GM19239 (cell line): ENCODE measurements at places on chromosomes 1 and 21.

DNA sequence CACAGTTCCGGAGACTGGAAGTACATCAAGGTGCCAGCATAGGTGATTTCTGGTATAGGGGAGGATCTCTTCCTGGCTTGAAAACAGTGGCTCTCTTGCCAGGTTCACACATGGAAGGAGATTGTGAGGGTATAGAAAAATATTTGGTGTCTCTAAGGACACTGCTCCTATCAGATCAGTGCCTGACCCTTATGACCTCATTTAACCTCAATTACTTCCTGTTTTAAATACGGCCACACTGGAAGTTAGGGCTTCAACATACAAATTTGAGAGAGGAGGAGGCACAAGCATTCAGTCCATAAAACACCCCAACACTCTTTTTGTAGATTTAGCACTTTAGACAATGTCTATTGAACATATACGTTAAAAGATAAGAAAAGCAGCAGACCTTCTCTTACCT is 37.0 kb downstream of the COL6A1 start:
- no peak for DNase-seq

DNA sequence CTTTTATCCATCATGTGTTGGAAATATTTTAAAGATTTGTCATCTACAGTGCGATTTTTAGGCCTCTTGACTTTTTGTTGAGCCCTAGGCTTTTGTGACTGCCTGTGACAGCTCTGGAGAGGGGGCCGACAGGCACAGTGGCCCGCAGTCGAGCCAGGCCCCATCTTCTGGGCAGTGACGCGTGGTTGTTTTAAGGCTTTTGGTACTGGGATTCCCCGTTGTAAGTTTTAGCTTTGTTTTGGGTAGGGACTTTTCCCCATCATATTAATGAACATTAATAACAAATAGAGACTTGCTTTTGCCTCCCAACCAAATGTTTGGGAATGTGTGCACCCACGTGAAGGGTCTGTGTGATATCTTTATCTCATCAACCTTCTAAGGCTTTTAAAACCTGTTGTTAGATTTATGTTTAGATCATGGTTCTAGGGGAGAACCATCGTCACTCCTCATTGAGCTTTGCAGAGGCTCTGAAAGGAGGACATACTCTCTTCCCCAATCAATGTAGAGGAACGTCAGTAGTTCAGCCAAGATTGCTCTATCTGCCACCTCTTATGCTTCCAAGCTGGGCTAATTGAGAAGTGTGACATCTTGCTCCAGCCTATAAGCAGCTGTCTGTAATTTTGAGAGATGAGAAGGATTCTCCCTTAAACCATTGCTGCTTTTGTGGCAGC is 34.6 kb downstream of the MAPKAPK2 start:
- no peak for DNase-seq

DNA sequence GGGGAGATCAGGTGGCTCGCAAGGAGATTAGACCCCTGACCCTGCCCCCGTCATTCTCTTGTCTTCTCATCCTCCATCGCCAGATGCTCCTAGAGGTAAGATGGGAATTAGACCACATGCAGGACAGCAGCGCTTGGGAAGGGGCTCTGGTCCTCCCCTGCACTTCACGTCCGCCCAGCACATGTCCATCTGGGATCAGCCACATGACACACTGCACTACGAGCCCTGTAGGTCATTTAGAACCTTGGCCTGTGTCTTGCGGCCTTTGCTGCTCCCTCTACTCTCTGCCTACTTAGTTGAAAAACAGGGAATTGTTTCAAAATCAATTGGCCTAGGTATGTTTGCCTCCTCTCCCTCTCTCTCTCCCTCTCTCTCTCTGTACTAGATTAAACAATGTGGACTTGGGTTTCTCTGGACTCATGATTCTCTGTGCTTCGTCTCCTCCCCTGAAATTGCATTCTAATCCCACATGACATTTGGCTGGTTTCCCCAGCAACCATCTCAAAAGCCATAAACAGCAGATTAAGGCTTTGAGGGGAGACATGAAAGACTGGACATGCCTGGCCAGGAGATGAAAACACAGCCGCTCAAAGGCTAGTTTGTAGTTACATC is 3.8 kb upstream of the NCMAP start:
- DNase-seq, result no peak

DNA sequence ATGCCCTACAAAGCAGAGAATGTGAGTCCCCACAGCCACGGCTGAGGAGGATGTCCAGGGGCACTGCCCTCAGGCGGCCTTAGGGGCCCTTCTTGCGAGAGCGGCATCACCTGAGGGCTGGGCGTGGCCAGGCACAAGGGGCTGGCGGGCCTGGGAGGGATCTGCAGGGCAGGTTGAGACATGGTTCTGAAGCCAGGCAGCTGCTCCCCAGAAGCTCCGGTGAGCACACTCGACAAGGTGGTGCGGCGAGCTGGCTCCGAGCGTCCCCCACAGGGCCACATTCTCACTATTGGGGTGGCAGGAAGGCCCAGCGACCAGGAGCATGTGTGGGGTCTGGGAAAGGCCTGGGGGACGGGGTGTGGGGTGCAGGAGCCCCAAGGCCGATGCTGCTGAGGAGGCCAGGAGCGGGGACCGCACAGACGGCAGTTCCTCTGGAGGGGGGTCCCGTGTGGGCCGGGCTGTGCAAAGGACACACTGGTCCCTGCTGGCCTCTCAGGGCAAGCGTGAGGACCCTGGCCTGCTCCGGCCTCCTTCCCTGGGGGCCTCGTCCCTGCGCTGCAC is 47.2 kb downstream of the MORN1 start:
- DNase-seq, result no peak

GRCh38 chr1:31568895-31569595 is 7.3 kb upstream of the TINAGL1 start:
- no peak for DNase-seq

DNA sequence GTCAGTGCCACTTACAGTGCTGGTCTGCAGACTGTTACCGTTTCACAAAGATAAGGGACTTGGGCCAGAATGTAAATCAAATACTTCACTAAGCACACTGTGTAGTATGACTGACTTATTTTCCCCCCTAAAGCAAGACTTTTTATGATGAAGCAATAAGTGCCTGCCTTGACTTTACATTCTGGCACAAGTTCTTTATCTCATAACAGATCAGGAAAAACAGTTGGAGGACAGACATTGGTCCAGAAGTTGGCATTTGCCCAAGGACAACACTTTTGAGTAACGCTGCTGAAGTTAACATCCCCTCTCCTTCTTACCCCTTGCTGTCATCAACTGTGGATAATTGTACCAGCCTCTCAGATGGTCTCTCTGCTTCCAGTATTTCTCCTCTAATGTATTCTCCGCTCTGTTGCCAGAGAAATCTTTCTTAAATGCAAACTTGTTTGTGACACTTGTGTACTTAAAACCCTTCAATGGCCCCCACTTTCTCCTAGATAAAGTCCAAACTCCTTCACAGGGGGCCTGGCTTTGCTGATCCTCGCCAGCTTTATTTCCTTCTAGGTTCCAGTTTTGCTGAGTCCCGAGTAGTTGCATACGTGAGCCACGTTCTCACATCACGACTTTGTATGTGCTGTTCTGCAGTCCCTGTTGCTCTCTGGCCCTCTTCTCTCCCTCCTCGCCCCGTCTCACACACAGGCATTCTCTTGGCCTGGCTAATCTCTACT is 45.7 kb downstream of the S1PR1 start:
- no peak for DNase-seq
